AML-193 (cell line): ENCODE measurements at places on chromosomes 6 and 20.

- DNase-seq, result no peak
Observed at GRCh38 chr6:121830736-121831135, 395.3 kb downstream of the GJA1 start.

GRCh38 chr20:1313236-1313964 is 15.5 kb downstream of the SDCBP2 start:
- DNase-seq, result no peak

- DNase-seq, result no peak
Observed at GRCh38 chr20:52945862-52946522, 26.2 kb upstream of the TSHZ2 start.

DNA sequence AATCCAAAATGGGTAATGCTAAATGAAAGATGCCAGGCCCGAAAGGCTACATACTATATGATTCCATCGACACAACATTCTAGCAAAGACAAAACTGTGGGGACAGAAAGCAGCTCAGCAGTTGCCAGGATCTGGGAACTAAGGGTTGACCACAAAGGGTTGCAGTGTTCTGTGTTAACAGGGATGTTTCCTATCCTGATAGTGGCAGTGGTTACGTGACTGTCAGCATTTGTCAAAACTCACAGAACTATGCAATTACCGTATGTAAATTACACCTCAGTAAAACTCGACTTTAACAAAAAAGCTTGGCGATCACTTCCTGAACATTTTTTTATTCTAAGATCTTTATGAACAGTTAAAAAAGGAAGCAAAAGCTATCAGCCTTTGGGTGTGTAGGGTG is 83.9 kb downstream of the BANF2 start:
- DNase-seq, result no peak

DNA sequence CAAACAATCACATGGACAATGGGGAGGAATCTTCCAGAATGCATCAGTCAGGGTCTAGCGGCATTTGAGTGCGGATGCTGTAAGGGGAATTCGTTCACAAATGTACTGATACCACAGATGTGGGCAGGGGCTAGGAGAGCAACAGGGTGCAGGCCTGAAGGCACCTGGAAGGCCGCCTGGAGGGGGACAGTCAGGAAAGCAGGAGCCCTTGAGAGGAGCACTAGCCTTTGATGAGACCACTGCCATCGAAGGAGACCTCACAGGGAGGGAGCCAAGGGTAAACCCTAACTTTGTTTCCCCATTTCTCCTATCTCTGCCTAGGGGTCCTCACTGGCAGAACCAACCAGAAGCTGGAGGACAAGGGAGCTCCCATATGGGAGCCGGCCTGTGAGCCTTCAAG is 38.2 kb downstream of the MYB start:
- no peak for DNase-seq
